ENCODE measurements at places on chromosomes 11 and 22.

GRCh38 chr11:96337541-96338431 lies 5.2 kb downstream of the MAML2 start:
- DNase-seq, result no peak

- DNase-seq, result no peak
Measured at GRCh38 chr11:26201411-26201810, 130.5 kb upstream of the ANO3 start.

DNA sequence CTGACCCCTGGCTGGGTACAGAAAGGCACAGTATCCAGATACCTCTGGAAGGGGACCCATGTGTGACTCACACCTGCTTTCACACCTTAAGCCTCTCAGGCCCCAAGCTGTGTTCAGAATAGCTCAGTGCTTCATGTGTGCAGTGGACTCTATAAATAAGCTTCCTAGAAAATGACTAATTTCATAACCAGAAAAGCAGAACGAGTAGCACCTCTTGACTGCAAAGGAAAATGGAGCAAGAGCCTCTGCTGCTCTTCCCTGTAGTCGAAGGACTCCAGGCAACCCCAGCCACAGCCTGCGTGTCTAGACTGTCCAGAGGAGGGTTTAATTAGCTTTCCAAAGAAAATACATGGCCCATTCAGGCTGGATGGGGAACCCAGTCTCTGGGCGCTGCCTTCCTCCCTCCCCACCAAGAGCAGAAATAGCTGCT lies 23.1 kb downstream of the PTPN5 start:
- no peak for DNase-seq

GRCh38 chr22:45506816-45507360 lies 4.2 kb downstream of the FBLN1 start:
- no peak for DNase-seq

GRCh38 chr11:86624366-86624765 lies 48.0 kb downstream of the ME3 start:
- DNase-seq, result no peak
